NCI-H748 treated with DMSO at 0.1 percent for 48 hours (cell line): ENCODE measurements at places on chromosomes 4 and X.

DNA sequence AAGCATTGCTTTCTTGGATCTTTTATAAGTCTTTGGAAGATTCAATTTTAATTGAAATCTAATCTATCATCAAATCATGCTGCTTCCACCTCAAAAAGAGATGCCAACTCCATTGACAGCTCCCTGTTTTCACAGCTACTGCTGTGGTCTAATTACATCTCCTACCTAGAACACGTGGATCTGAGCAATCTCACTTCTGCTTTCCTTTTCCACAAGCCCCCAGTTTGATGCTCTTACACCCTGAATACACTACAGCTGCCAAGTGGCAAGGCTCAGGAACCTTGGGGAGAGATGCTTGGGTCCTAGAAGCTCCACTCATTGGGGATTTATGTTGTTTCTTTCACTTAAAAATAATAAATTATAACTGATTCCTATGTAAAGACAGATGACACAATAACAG lies 172.0 kb downstream of the CFAP299 start:
- no peak for DNase-seq

DNA sequence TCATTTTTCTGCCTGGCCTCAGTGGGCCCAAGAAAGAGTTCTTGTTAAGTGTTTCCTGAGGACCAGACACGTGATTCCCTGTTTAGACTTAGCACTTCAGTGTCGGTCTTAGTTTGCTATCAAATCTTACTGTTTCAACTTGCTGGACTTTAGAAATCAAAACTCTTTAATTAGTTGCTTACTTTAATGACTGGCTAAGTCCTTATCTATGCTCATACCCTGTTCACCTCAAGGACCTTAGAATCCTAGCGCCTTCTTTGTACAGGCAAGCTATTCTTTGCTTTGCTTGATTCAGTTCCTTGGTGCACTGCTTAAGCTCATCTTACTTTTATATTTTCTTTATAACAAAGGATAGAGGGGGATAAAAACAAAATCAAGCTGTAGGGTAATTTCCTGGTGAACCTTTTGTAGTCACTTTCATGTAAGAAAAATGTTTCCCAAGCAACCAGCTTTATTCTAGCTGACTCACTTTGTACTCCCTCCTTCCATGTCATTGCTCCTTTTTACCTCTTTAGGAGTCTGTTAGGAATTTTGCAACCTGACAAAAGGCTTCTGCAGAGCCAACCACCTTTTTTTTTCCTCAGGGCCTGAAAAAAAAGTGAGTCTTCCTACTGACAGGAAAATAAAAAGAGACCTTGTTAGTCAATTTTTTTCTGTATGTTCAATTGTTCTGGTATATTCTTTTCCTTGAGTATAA lies 14.7 kb downstream of the WDR44 start:
- DNase-seq, result no peak

DNA sequence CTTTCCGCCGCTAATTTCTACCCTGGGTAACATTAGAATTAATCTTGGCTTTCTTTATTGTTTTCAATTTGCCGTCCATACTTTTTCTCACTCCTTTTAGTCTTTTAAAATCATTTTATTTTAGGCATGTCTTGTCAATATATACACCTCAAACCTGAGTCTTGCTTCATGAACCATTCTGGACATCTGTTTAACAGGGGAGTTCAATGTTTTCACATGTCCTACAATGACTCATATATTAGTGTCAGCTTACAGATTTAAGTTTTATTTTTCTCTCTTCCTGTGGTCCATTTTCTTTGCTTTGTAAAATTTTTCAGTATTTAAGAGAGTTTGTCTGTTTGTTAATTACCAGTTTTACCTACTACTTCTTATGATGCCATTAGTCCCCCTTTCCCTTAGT lies 89.5 kb downstream of the LCORL start:
- no peak for DNase-seq

DNA sequence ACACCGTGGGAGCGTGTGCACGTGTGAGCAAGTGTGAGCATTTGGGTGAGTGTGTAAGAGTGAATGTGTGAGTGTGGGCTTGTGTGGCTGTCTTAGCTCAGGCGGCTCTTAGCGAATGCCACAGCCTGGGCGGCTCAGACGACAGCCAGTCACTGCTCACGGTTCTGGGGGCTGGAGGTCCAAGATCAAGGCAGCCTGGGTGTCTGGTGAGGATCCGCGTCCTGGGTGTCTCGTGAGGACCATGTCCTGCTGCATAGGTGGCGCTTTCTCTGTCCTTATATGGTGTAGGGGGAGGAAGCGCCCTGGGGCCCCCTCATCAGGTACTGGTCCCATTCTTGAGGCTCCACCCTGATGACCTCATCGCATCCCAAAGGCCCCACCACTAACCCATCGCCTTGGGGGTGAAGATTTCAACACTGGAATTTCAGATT lies 4.5 kb downstream of the DOK7 start:
- DNase-seq, result no peak

GRCh38 chr4:76199664-76200211 lies 13.9 kb downstream of the SCARB2 start:
- no peak for DNase-seq

- no peak for DNase-seq
Observed at GRCh38 chr4:87420276-87420830, 2.0 kb upstream of the NUDT9 start.

DNA sequence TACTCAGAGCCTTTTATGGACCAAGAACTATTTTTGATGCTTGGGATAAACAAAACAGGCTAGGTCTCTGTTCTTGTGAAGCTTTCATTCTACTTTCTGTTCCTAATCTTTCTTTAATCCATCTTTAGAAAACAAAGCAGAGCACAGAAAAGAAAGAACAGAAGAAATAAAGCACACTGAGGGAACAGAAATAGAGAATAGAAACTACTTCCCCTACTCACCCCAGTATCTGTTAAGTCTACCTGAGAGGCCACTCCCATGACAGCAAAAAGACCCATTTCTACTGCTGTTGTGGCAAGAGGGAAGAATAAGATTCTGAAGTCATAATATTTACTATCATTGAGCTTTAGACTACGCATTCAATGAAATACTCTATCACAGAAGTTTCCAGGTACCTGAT lies 9.2 kb downstream of the RFC1 start:
- no peak for DNase-seq

DNA sequence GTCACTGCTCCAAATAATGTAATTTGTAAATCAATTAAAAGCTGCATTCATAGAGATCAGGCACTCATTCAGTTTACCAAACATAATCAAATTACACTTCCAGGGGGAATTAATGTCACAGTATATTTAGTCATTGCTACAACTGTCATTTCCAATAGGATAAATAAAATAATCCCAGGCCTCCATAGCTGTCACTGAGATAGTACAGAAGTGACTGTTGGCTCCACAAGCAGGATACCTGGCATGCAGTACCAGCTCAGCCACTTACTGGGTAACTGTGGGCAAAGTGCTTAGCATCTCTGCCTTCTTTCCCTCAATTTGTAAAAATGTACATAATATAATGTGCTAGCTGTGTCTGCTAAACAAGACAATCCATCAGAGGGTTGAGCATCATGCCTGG lies 128.1 kb downstream of the CAMK2D start:
- peak; percentile 11 for DNase-seq

- DNase-seq, result no peak
Observed at GRCh38 chr4:123327846-123328429, 68.7 kb upstream of the SPRY1 start.

GRCh38 chrX:40171513-40172400 lies 74.0 kb upstream of the BCOR start:
- DNase-seq, result no peak

- no peak for DNase-seq
Observed at GRCh38 chr4:110034026-110034393, 121.3 kb downstream of the EGF start.

- peak; percentile 64 for DNase-seq
Observed at GRCh38 chr4:20538905-20539304, 161.4 kb upstream of the PACRGL start.

- no peak for DNase-seq
Observed at GRCh38 chrX:20189171-20189570, 47.5 kb upstream of the EIF1AX start.

- DNase-seq, result no peak
Observed at GRCh38 chr4:17246656-17247055, 265.2 kb downstream of the QDPR start.

DNA sequence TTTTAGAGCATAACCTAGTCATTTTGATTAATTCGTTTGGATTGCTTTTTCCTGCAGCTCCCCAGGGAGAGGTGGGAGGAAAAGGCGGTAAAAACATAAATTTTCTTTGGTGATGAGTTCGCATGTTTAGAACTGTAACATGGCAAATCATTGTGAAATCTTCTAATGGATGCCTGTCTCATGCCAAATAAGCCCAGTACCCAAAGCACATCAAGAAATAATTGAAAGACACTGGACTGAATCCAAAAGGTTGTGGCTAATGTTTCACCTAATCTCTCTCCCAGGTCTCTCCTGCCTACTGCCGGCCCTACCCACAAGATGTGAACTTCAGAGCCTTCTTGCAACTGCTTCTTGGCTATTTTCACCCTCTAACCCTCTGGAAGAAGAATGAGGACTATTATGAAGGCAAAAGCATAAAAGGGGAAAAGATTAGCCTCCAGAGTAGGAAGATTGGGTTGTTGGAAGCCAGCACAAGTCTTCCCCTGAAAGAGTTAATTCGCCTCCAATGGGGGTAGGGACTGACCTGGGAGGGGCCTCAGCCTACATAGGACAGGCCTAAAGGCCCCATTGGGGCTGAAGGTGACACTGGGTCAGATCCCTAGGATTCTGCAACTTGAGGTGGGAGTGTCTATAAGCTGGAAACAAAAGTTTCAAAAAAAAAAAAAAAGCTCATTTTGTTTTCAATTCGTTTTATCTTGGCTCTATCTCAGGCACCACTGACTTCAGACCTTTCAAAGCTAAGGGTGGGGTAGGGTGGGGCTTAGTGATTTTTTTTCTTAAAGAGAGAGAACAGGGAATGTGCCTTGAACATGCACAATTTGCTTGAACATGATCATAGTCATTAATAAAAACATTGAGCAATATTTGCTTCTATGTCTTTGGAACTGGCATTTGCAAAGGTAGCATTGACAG lies 278.6 kb upstream of the KLF3 start:
- no peak for DNase-seq

GRCh38 chr4:1797298-1797860 lies 4.3 kb downstream of the FGFR3 start:
- DNase-seq, result no peak

GRCh38 chr4:158649111-158649680 lies 22.5 kb downstream of the C4orf46 start:
- no peak for DNase-seq

DNA sequence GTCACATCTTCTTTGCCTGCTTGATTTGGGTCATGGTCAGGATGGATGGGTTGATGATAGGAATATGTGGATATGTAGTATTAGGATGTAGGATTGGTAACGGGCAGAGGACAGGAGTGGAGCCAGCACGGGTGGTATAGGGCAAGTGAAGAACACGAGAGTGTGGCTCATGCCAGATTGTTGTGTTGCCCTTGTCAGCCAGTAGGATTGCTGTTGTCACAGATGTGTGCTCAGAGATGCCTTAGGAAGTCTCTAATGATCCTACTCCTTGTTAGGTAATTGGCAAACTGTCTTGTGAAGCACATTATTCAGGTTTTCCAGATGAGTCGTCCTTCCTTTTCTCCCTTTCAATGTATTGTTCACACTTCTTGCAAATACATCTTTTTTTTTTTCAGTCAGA lies 5.5 kb downstream of the ATP10D start:
- no peak for DNase-seq

DNA sequence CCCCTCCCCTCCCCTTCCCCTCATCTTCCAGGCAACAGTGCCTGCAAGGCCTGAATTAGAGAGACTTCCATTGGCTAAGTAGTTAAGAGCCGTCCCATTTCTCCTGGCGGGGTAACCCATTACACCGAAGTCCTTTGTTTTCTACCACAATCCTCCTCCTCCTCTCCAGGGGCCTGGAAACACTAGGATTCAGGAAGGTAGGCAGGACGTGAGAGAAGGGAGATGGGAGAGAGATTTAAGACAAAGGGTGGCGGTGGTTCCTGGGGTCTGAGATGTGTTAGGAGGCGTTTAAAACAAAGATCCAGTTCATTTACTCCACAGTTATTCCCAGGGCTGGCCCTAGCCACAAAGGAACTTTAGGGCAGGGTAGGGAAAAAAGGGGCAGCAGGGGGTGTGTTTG lies 28.0 kb downstream of the NYX start:
- DNase-seq, result peak; percentile 47

GRCh38 chr4:39170301-39170700 lies 12.0 kb upstream of the WDR19 start:
- DNase-seq, result no peak

DNA sequence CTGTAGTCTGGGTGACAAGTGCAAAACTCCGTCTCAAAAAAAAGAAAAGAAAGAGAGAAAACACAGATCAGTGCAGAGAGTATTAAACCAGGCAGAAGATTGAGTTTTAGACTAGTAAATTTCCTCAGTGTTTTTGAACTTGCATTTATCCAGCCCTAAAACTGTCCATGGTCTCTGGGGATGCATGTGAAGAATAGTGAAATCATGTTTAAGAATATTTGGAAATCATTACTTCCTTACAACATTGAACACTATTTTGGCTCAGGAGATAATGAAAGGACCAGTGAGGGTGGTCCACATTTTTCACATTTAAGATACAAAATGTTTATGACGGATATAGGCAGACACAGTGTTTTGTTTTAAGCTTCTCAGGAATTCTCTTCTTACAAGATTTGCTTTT lies 195.8 kb upstream of the RASGEF1B start:
- no peak for DNase-seq

- no peak for DNase-seq
Observed at GRCh38 chr4:139641218-139641617, 24.4 kb upstream of the MGST2 start.

DNA sequence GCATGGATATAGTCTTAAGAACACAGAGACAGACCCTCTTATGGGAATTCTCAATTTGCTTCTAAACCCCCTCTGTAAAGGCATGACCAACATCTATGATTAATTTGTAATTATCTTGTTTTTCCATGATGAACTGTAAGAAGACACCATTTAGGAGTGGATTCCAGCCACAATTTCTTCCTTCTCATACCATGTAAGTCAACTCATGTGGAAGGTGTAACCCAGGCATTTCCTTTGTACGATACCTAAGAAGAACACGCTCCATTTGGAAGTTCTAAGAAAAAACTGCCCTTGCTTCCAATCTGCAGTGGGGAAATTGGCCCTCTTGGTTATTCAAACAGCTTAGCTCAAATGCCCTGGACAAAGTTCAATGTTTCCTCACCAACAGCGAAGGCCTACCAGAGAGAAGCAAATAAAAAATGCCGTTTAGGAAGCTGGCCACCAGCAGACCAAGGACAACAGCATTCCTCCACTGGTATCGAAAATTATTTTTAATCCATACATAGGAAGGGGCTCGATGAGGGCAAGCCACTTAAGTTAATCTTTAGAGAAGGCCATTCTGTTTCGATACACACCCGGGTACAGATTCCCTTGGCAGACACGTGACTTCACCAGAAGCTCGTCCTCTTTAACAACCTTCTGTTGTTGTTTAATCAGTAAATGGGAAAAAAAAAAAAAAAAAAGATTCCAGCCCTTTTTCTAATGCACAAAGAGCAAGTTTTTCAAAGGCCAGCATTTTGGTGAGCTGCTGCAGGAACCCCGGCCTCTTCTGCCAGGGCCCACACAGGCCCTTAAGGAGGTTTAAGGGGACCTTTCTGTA lies 2.6 kb downstream of the DHRSX start:
- no peak for DNase-seq
